ENCODE measurements at places on chromosomes 7 and 10.
A peak's percentile ranks its signal among the peaks of the same experiment; 100 is the strongest.

DNA sequence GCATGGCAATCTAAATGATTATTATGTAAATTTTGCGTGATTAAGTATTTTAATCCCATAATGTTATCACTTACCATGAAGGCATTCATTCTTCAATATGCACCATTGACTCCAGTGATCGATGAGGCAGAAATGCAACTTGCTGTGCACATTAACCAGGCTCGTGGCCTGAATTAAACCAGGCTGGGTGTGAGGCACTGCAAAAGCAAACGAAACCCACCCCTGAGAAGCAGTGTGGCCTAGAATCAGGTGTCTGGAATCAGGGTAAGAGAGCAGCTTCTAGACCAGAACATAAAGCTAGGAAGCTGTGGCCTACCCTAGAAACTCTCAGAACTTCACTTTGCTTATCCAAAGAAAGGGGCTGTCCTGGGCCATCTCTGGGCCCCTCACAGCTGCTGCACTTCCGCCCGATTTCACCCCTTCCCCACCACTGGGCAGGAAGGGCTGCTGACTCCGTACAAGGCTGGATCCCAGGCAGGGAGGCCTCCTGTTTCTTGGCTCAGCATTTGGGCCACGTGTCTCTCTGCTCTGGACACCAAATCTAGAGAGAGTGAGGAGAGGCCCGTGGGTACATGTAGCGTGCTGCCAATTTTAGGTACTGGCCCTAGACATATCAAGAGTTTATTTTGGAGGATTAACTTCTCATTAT, 4.4 kb downstream of the PTPRE start:
- DNase-seq, result no peak

DNA sequence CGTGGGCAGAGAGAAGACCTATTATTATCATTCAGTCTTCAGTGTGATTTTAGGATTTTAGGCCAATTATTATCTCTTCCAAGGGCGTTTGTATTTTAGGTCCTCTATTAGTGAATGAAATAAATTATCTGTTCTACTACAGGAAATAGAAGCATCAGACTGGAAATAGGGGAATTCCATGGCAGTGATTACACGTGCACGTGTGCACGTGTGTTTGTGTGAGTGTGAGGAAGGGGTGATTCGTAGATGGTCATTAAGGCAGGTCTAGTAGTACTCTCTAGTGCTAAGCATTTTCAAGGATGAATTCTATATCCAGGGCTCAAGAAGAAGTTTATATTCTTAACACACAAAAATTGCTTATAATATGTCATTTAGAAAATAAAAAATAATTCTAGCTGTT, 623.2 kb downstream of the GATA3 start:
- DNase-seq, result no peak

- no peak for DNase-seq
These were observed 447.0 kb downstream of the GRID1 start for GRCh38 chr10:85919491-85920021.

GRCh38 chr10:72503241-72503640, 122.6 kb downstream of the MICU1 start:
- DNase-seq, result no peak

DNA sequence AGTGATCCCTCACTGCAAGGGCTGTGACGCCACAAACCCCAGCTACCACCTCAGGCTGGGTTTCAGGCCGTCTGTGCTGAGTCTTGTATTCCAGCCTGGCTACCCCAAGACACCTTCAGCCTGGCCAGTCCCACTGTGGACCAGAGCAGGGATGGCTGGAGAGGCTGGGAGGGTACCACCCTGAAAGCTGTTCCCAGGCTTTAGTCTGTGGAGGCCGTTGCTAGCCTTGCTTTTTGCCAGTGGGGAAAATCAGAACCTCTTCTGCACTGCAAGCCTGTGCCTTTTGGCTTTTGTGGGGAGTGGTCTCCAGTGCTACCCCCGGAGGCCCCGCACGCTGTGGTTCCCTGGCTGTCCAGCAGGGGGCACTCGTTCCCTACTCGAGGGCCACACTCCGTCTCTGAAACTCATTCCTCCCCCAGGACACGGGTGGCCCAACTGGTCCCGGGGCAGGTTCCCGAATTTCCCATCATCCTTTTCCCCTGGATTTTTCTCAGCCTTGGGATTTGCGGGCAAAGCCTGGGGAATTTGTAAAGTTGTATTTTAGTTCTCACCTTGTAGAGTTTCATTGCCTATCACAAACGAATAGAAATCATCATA, 128.4 kb upstream of the BTBD16 start:
- peak; percentile 45 for DNase-seq

DNA sequence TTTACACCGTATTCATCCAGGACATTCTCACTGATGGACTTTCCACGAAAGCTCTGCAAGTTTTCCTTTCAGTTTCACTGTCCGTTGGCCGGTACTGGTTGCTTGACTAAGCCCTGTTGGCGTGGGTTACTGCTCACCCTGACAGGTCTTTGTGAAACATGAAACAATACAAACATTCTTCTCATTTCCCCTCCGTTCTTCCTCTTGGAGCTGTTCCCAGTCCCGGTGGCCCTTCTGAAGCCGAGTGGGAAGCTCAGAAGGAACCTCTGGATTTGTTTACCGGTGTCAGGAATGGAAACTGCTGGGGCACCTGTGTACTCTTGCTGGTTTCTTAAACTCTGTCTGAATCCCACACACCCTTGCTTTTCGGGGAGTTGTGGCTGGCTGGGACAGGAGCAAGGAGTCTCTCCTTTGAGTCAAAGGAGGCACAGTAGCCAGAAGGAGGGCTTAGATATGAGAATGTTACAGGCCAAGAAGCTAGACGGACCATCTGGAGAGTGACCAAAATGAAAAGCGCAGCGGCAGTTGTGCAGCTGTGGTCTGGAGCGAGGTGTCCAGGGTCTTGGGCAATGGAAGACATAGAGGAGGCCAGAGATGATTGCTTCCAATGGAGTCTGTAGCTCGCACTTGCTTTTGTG, 45.7 kb downstream of the LYZL2 start:
- peak; percentile 9 for DNase-seq

GRCh38 chr7:147857152-147858140, 733.1 kb upstream of the C7orf33 start:
- no peak for DNase-seq

DNA sequence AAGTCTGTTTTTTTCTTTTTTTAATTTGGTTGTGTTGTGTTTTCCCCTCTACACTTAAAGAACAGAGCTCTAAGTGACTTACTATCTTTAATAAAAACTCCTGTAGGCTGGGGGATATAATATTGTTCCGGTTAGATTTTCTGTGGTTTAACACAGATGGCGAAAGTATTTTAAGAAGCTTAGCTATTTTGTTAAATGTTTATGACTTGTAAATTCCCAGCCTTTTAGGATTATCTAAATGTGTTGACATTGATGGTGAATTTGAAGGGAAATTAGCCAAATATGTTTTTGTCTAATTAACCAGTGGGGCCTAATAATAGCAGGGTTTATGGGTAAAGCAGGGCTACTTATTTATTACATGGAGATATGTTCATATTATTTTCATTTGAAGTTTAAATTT, 538.5 kb downstream of the INHBA start:
- no peak for DNase-seq

GRCh38 chr7:112495810-112496462, 15.1 kb downstream of the LSMEM1 start:
- peak; percentile 40 for DNase-seq

- no peak for DNase-seq
These were observed 102.8 kb upstream of the CDK13 start for GRCh38 chr7:39847227-39847626.

GRCh38 chr10:72567889-72568640, 57.8 kb downstream of the MICU1 start:
- no peak for DNase-seq

DNA sequence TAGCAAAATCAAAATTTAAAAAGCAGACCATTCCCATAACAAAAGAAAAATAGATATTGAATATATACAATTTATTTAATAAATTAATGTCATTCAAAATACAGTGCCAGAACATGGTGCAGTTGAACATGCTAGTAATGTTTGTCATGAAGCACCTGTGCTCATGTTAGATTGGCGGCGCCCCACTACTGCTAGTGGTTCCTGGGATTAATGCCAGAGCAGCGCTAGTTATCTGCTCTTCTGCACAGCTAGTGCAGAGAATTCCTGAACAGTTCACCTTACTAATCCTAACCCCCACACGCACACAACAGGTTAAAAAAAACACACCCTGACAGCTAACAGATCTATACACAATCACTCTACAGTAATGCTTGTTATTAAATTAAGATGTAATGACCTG, 23.4 kb downstream of the KBTBD2 start:
- no peak for DNase-seq

GRCh38 chr10:104557966-104558365, 83.1 kb upstream of the SORCS3 start:
- no peak for DNase-seq

GRCh38 chr10:103612462-103613365, 119.2 kb downstream of the NEURL1 start:
- no peak for DNase-seq

DNA sequence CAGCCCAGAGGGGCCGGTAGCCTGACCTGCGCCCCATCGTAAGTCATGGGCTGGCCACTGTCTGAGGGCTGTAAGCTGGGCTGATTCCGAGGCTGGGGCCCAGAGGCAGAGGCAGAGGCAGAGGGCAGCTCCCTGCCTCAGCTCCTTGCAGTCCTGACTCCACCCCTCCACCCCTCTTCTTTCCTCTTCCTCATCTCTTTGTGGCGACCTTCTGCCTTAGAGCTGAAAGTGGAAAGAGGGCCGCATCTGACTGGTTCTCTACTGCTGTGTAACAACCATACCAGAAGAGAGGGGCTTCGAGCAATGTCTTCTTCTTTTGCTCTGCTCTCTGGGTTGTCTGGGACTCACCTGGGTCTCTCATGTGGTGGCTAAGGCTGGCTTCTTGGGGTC, 179.1 kb downstream of the RPS24 start:
- no peak for DNase-seq

DNA sequence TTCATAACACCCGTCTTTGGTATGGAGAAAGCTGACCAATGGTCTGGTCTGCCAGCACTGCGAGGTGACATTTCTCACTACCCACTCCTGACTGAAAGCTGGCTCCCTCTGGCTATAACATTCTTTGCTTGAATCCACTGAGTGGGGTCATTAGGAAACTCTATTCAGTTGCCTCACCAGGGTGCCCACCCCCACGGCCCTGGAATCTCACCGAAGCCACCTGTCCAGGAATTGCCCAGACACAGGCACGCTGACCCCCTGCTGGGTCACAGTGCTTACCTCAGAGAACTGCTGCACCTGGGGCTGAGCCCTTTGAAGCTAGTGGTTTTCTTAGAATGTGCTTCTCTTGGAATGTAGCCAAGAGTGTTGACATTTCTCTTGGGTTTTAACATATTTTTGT, 28.6 kb downstream of the HECW1 start:
- DNase-seq, result no peak

DNA sequence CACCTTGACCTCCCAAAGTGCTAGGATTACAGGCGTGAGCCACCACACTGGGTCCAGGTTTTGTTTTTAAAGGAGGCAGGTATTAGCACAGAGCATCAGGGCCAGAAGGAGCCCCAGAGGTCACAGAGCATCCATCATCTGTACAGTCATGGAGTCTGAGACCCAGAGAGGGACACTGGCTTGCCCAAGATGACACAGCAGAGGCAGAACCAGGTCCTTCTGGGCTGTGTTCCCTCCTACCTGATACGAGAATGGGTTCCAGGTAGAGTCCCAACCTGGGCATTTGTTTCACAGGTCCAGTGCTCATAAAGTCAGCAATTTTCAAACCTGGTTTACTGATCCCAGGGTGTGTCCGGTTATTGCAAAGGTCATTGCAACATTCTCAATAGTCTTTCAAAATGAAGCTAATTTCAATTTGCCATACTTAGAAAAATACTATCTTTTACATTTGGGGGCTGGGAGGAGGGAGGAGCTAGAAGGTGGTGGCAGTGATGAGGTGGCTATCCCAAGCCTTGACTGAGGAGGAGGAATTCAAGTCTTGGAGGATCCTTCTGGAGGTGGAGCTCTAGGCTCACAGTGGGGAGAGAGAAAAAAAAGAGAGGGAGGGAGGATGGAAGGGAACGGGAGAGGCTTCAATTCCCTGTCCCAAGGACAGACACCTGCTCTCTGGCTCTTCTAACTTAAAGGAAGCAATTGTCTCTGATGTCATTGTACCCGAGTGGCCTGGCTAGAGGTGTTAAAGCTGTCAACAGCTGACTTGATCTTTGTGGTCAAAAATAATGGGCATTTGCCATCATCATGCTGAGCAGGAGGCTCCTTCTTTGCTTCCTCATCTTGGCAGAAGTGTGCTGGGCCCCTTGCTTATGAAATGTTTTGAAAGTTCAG, 8.1 kb downstream of the MXI1 start:
- no peak for DNase-seq

GRCh38 chr7:24840563-24840962, 83.3 kb upstream of the GSDME start:
- no peak for DNase-seq

- no peak for DNase-seq
These were observed 612.4 kb downstream of the ANKRD7 start for GRCh38 chr7:118836933-118837332.

DNA sequence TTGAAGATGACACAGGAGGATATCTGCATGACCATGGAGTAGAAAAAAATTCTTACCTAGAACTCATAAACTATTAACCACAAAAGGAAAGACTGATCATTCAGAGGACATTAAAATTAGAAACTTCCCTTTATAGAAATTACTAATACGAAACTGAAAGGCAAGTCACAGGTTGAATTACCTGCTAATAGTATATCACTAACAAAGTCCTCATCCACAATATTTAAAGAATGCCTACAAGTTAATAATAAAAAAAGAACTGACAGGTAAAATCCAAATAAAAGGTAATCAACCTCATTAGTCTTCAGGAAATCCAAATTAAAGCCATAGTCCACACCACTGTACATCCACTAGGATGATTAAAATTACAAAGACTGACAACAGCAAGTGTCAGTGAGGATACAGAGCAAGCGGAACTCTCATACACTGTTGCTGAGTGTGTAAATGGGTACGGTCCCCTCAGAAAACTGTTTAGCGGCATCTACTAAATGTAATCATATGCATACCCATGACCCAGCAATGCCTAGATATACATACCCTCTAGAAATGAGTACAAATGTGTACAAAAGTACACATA, 71.2 kb downstream of the ARHGAP21 start:
- no peak for DNase-seq

DNA sequence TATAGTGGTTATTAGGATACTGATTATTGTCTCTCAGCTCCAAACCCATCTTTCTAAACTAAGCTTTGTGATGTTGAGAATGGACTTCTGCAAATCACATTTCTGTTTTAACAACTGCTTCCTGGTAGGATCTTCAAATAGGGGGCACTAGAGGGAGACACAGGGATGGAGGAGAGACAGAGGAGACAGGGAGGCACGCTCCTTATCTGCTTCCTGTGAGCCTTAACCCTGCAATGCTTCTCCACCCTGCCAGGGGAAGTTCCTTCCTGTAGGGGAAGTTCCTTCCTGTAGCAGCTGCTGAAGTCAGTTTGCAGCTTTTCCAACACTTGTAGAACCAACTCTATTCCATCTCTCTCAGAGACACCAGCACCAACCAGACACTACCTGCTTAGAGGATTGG, 847.2 kb downstream of the CCSER2 start:
- no peak for DNase-seq

DNA sequence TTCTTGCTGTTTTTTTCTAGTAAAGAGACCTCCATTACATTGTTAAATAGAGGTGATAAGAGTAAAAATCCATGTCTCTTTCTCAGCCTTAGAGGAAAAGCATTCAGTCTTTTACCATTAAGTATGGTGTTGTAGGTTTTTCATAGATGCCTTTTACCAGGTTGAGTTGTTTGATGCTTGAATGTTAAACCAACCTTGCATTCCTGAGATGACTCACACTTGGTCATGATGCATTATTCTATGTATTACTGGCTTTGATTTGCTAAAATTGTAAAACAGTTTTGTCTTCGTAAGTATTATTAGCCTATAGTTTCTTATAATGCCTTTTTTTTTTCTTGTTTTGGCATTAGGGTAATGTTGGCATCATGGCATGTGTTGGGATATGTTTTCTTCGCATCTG, 90.0 kb downstream of the ANKRD61 start:
- DNase-seq, result no peak
